ENCODE measurements at places on chromosomes 5 and 9. TPM values are rescaled to one million over a fixed set of nuclear protein-coding genes. Genes with fewer than 3 reads are reported as not detected.

GRCh38 chr5:58294598-58295305 lies 165.1 kb downstream of the PLK2 start:
- DNase-seq: no peak

DNA sequence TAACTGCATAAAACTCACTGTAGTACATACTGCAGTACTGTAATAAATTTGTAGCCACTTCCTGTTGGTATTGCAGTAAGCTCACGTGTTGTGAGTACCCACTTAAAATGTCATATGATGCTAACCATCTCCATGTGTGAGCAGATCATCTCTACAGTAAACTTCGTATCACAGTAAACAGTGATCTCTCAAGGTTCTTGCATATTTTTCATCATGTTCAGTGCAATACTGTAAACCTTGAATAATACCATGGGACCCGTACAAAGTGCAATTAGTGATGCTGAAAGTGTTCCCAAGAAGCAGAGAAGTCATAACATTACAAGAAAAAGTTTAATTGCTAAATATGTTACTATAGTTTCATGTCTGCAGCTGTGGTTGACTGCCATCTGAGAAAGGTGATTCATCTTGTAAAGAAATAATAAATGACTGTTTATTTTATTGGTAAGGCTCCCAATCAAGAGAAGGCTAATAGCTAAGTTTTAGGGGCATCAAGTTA lies 253.8 kb upstream of the POU5F2 start:
- no peak for DNase-seq

ARRDC3 gene
- 10.4 TPM for total RNA-seq

DNA sequence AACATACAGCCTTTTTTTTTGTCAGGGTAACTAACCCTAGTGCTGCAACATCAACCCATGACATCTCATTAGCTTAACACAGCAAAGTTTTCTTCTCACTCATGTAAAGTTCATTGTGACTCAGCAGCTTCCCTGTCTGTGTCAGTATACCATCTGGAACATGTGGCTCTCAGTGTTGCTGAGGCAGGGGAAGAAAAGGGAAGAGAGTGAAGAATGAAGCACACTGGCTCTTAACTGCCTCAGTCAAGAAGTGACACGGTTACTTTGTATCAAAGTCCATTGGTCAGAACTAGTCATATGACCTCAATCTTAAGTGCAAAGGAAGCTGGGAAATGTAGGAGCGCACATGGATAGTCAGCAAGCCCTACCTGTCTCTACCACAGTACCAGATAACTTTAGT lies 185.0 kb upstream of the ELL2 start:
- DNase-seq: no peak

DNA sequence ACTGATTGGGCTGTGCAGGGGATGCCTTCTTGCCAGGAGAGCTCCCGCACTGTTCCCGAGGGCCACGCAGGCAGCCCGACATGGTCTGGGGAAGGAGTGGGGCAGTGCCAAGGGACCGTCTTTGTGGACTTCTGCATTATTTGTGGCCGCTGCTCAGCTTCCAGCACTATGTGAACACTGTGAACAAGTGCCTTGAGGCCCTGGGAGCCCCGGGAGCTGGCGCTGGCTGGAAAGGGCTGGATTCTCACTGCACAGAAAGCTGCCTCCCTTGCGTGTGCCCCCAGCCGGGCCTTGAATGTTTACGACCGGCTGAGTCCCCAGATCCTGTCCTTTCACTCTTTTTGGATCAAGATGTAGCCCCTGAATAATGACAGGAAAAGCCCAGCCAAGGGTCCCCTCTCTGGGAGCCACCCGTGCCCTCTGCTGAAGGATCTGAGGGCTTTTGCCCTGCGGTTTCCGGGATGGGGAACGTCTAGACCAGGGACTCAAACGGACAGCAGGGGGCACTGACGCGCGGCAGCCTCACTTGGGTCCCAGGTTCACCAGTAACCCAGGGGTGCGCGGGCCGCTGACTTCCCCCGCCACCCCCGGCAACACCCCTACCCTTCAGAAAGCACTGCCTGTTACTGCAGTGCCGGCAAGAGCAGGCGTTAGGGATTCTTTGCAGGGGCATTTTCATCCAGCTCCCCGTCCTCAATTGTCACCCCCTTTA lies 98.9 kb upstream of the FCN2 start:
- DNase-seq: no peak

- no peak for DNase-seq
These were observed 26.6 kb upstream of the GLDC start for GRCh38 chr9:6672118-6672517.
